ENCODE measurements at places on chromosomes 4 and X. TPM values are rescaled to one million over a fixed set of nuclear protein-coding genes. Genes with fewer than 3 reads are reported as not detected.
A peak's percentile ranks its signal among the peaks of the same experiment; 100 is the strongest.

DNA sequence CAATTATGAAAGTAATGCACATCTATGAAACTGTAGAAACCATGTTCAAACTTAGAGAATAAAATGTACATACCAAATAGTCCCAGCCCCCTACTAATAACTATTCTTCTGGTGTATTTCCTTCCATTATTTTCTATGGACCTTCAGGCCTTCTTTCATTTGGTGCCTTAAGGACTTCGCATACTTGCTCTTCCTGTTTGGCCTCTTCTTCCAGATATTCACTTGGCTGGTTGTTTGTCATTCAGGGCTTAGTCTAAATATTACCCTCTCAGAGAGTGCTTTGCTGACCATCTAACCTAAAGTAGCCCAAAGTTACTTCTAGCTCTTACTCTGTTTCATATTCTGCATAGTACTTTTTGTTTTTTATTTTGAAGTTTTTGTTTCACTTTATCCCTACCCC lies 70.3 kb upstream of the ARMCX2 start:
- no peak for DNase-seq

DNA sequence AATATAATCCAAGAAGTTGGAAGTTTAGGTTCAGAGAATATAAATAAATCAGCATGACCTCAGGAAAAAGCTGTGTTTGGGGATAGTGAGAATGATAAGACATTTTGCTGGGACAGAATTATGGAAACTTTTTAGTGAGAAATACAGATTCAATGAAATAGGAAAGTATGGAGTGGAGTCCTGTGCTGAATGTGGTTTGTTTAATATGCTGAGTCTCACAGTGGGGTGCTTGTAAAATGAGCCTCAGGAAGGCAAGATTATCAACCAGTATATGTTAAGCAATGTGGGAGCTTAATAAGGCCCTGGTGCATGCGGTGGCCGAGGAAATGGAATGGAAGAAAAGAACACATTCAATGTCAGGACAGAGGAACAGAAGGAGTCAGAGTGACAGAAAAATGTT lies 1554.7 kb upstream of the TENM3 start:
- DNase-seq: no peak

GRCh38 chr4:36123906-36124305 lies 120.4 kb downstream of the ARAP2 start:
- no peak for DNase-seq

DNA sequence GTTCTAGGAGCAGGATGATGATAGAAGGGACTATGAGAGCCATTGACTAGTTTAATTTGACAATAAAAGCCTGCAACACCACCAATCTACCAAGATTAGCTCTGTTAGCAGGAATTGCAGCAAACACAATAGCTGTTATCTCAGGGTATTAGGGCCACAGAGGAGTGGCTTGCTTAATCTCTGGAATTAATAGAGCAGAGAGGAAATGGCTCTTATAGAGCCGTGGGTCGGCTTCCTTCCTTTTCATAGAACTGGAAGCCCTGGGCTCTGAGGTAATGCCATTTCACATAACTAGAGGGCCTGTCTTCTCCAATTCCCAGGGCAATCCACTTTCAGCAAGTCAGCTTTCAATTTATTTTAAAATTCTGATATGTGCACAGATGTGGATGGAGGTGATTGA lies 83.0 kb downstream of the MAMLD1 start:
- no peak for DNase-seq

DNA sequence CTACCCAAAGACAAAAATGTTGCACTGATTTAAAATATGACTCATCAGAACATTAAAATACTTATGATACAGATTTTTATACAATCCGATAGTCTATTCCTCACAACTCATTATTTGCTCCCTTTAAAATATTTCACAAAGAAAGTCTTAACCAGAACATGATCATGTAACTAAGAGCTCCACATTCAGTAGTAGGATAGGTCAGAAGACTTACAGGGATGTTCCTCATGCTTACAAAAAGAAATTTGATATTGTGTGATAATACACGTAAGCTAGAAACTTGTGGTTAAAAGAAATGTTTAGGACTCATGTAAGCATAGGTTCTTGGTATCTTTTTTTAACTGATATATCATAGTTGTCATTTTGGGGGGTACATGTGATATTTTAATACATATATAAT lies 235.9 kb downstream of the PALLD start:
- no peak for DNase-seq

DNA sequence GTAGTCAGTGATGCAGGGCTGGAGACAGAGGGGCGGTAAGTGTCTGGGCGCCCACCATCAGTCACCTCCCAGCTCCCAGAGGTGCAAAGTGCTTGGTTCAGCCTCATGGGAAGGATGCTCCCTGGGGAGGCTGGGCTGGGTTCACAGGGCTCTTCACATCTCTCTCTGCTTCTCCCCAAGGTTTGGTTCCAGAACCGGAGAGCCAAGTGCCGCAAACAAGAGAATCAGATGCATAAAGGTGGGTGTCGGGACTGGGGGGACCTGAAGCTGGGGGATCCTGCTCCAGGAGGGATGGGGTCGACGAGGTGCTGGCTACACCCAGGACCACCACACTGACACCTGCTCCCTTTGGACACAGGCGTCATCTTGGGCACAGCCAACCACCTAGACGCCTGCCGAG lies 10.1 kb downstream of the SHOX start:
- DNase-seq: no peak

GRCh38 chr4:181468451-181468850 lies 774.8 kb upstream of the TENM3 start:
- no peak for DNase-seq

DNA sequence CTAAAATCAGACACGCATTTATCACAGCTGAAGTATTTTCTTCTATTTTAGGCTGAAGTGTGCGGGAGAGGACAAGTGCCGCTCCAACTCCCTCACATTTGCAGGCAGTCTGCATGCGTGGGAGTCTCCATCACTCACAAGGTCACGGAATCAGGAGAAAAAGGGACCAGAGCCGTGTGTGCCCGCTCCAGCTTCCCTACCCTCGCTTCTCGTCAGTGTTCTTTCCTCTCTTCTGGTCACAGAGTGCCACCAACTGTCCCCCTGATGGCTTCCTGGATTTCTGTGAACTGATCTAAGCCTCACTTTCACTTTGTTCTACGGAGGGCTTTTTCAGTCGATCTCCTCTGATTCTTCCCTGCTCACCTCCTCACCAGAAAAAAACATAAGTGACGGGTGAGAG lies 407.4 kb upstream of the AADAT start:
- no peak for DNase-seq

GRCh38 chrX:130688360-130688759 lies 214.6 kb downstream of the ENOX2 start:
- DNase-seq: no peak

- DNase-seq: no peak
Measured at GRCh38 chrX:120244395-120244734, 6.2 kb upstream of the ZBTB33 start.

GRCh38 chr4:24513718-24514117 lies 70.6 kb downstream of the DHX15 start:
- no peak for DNase-seq

GRCh38 chr4:109589119-109589518 lies 29.1 kb downstream of the MCUB start:
- DNase-seq: no peak

GRCh38 chrX:69616457-69617203 lies 717 bp downstream of the EDA start:
- DNase-seq: peak; percentile 18

GRCh38 chr4:113469926-113470325 lies 291.6 kb downstream of the CAMK2D start:
- DNase-seq: no peak

- no peak for DNase-seq
Measured at GRCh38 chrX:133563705-133564104, 148.4 kb upstream of the GPC4 start.

Gene ZCCHC18
- not detected for total RNA-seq

Gene TCEANC
- total RNA-seq: 4.9 TPM

Gene CYSLTR1
- total RNA-seq: not detected

Gene NAA11
- total RNA-seq: not detected

Gene RBM46
- not detected for total RNA-seq

Gene SEL1L3
- 101 TPM for total RNA-seq

Gene FAM47A
- total RNA-seq: not detected
